Cardiac septum (tissue), 1 donor: ENCODE measurements at places on chromosomes 1 and 21. TPM values are rescaled to one million over a fixed set of nuclear protein-coding genes. Genes with fewer than 3 reads are reported as not detected.
A peak's percentile ranks its signal among the peaks of the same experiment; 100 is the strongest.

DNA sequence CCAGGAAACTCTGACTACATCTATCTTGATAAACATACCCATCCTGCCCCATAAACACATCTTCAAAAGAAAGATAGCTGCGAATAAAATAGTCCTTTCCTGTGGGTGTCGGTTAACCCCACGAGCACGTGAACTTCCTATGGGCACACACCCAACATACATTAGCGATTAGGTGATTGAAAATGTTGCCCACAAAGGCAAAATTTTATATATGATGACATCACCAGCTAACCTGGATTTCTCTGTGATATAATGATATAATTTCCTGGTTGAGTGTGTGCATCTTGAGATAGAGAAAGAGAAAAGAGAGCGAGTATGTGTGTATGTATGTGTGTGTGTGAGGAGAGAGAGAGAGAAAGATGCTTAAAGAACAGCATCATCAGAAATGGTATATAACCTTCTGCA is 296.1 kb downstream of the PTPRC start:
- no peak for DNase-seq

GRCh38 chr1:189606795-189607476 is 870.7 kb downstream of the BRINP3 start:
- DNase-seq: no peak

MCM3AP gene
- 69.9 TPM for total RNA-seq

MINDY1 gene
- total RNA-seq: 49.1 TPM

GRCh38 chr21:31316072-31316471 is 28.0 kb downstream of the TIAM1 start:
- DNase-seq: no peak

DNA sequence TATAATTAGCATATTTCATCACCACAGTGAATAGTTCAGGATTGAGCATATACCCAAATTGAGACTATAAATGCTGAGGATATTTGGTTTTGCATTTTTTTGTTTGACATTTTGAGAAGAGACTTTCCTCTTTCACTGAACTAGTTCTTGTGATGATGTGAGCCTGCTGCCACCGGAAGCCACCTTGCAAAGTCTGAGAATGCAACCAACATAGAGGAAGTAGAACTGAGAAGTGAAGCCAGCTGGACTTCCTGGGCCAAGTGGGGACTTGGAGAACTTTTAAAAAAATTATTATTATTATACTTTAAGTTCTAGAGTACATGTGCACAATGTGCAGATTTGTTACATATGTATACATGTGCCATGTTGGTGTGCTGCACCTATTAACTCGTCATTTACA is 102.3 kb downstream of the RPE65 start:
- peak; percentile 81 for DNase-seq

DNA sequence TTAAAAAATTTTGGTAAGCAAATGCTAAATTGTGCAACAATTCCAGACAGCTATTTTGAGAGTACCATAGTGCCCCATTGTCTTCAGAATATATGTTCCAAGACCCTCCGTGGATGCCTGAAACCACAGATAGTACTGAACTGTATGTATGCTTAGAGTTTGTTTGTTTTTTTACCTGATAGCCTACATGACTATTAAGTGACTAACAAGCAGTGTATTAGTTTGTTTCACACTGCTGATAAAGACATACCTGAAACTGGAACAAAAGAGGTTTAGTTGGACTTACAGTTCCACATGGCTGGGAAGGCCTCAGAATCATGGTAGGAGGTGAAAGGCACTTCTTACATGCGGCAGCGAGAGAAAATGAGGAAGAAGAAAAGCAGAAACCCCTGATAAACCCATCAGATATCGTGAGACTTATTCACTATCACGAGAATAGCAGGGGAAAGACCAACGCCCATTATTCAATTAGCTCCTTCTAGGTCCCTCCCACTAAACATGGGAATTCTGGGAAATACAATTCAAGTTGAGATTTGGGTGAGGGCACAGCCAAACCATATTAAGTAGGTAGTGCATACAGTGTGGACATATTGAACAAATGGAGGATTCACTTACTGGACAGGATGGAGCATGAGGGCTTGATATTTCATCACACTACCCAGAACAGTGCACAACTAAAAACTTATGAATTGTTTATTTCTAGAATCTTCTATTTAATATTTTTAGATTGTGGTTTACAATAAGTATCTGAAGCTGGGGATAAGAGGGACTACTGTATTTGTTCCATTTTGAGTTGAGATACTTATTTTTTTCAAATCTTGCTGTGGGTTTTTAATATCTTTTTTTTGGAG is 78.5 kb downstream of the LHX9 start:
- no peak for DNase-seq

DCST2 gene
- 0.51 TPM for total RNA-seq

DNA sequence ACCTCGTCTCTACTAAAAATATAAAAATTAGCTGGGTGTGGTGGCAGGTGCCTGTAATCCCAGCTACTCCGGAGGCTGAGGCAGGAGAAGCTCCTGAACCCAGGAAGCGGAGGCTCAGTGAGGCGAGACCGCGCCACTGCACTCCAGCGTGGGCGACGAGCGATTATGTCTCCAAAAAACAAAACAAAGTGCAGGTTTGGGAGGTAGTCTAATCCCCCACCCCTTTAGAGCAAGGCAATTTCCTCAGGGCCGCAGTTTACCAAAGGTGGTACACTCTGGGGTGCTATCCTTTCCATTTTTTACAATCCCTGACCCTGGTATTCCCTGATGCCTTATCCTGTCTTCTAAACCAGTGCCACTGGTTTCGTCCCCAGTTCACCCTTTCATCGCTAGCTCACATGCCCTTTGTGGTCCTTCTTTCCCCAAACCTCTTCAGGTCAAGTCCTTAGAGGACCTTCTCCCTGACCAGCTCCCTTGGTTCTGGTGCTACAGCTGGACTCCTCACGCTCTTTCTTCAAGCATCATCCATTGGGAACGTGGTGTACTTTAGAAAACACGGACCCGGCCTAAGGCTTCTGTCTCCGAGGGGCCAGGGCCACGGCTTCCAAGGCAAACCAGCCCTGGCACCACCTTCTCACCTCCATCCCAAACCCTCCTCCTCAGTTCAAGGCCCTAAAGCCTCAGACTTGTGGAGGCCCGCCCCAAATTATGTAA is 873 bp downstream of the IFT25 start:
- no peak for DNase-seq
